ENCODE measurements at places on chromosomes 12 and 14.
A peak's percentile ranks its signal among the peaks of the same experiment; 100 is the strongest.

GRCh38 chr14:62126879-62127478 lies 364.8 kb downstream of the SNAPC1 start:
- peak; percentile 34 for DNase-seq

DNA sequence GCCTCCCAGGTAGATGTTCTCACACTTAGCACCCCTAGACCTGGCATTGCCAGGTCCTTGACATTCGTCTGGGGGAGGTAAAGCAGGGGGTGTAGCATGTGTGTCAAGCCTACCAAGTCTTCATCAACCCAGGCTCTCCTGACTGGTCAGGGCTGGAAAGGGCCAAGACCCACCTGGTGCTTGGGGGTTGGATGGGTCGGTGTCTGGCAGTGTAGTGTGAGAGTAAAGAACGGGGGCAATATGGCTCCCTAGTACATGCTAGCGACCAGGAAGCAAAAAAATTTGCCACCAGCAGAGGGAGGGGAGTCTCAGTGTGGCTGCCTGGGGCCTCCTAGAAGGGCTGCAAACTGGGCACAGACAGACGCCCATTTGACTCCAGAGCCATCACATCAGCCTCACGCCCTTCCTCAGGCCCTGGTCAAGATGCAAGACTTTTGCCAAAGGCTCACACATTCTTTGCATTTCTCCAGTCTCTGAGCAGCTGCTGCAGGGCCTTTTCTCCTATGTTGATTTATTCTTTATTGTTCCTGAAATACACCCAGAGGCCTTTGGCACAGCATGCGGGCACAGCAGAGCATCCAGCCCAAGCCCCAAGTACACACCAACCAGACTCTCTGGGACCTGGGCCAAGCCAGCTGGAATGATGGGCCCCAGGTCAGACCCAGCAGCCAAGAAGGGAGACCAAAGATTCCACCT lies 38.3 kb upstream of the PNMA1 start:
- DNase-seq, result peak; percentile 50

DNA sequence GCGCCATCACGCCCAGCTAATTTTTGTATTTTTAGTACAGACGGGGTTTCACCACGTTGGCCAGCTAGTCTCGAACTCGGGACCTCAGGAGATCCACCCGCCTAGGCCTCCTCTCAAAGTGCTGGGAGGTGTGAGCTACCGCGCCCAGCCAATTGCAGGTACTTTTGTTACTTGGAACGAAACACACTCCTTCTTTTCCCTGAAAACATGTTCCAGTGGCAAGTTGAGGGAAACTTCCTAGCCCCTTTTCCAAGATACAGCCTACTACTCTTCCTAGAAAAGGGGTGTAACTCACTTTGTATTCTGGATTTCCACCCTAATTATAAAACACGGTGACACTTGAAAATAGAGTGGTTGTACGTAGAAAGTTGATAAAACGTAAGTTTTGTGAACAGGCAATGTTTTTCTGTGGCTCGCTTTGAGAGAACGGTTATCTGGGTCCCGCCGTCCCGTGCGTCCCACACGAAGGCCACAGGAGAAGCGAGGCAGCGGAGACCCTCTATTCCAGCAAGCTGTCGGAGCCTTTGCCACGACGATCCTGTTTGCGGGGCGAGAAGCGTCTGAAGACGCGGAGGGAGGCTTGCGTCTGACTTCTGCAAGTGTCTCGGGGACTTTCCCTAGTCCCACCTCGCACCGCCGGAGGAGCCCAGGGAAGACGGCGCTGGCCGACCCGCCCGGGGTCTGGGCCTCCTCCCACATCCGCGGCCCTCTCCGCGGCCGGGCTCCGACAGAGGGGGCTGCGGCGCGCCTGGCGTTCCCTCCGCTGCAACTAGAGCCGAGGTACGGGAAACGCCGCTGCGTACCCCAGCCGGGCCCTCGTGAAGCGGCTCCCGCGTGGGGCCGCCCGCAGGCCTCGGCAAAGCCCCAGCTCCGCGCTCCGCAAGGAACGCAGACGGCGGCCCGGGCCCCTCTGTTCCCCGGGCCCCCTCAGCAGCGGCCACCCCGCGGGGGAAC lies 745 bp downstream of the CDCA4 start:
- peak; percentile 76 for DNase-seq

GRCh38 chr14:100652744-100653143 lies 65.5 kb upstream of the BEGAIN start:
- DNase-seq, result no peak

DNA sequence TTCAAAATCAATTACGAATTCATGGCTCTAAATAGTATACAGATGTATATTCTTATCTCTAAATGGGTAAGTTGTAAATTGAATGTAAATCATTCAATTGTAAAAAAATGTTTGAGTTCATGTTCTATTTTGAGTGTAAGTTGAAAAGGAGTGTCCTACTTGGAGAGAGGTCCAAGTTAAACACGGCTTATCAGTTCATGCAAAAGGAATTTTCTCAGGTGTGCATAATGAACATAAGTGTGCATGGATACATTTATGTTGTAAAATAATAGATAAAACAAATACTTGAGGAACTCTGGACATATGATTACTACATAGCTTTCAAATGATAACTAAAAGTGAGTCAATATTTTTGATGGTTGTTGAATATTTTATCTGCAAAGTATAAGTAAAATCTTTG lies 79.5 kb downstream of the PPFIA2 start:
- no peak for DNase-seq

GRCh38 chr12:54603173-54603814 lies 14.8 kb upstream of the PPP1R1A start:
- DNase-seq, result peak; percentile 83

DNA sequence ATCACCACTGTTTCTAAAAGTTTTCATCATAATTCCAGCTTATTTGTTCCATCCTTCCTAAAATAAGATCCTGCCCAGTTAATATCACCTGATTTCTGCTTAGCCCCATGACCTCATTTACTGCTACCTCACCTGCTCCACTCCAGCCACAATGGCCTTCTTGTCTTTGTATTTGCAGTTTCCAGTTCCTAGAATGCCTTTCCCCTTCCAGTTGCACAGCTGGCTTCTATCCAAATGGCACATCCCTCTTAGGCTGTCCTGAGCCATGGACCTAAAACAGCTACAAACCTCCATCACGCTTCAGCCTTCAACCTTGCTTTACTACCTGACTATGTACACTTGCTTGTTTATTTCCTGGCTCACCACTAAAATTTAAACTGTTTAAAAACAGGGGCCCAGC lies 6.5 kb upstream of the LGMN start:
- DNase-seq, result no peak

GRCh38 chr12:115507560-115507889 lies 770.0 kb downstream of the MED13L start:
- DNase-seq, result no peak

- peak; percentile 67 for DNase-seq
These were observed 427 bp upstream of the TMEM120B start for GRCh38 chr12:121712190-121712460.

- peak; percentile 25 for DNase-seq
These were observed 1.7 kb downstream of the SLC2A3 start for GRCh38 chr12:7934091-7934888.

DNA sequence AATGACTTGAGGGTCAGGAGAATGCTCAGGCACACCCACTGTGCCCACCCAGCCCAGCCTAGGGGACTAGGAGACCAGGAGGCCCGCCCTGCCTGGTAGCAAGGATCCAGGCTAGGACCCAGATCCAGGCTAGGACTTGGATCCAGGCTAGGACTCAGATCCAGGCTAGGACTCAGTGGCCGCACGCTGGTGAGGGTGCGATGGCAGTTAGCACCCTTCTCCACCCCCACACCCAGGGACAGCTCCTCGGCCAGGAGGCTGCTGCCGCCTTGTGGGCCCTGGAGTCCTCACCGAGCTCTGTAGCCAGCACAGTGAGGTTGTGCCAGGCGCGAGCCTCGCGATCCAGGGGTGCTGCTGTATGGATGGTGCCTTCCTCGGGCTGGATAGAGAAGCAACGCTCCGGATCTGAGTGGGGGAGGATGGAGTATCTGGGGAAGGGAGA lies 5.1 kb downstream of the CDH24 start:
- DNase-seq, result no peak

DNA sequence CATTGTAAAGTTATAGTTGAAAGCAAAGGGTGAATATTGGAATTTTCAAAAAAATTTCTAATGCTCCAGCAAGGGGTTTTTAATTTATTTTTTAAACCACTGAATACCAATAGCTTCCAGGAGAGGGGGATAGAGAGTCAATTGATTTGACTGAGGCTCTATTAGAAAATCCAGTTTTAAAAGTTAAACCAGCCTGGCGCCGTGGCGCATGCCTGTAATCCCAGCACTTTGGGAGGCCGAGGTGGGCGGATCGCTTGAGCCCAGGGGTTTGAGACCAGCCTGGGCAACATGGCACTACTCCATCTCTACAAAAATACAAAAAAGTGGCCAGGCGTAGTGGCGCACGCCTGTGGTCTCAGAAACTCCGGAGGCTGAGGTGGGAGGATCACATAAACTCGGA lies 150.1 kb downstream of the SLC38A4 start:
- peak; percentile 50 for DNase-seq

DNA sequence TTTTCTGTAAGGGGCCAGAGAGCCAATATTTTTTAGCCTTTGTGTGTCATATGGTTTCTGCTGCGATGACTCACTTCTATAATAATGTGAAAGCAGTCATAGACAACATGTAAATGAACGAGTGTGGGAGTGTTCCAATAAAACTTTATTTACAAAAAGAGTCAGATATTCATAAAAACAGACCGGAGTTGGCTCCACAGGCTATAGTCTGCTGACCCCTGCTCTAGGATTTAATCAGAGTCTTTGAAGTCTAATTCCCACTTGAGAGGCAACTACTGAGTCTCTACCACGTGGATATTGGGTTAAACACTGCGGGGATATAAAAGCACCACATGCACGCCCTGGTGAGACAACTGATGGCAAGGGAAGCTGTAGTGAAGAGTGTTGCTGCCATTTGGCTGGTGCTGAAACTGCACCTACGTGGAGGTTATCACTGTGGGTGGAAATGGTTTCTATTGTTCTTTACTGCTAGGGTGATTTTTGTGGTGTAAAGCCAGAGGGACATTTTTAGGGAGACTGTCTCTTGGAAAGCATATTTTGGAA lies 3.6 kb upstream of the NINJ2 start:
- no peak for DNase-seq

DNA sequence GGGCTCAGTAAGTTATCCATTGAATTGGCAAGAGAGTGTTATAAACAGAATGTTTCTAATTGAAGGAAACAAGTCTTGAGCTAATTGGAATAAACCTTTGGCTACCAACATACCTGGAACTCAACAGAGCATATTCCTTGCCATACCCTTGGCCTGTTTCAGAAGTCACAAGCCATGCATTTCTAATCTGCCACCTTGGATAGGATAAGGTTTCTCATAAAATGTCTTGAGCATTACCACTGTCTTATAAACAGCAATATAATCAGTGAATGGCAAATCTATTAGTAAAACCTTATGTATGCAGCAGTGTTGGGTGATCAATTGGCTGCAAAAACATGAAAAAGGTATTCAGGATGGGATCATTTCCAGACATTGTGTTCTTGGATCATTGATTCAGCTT lies 765.2 kb upstream of the SEL1L start:
- no peak for DNase-seq

GRCh38 chr12:124866195-124866882 lies 2.7 kb upstream of the SCARB1 start:
- DNase-seq, result no peak

GRCh38 chr14:57066887-57067513 lies 201.7 kb downstream of the EXOC5 start:
- peak; percentile 38 for DNase-seq
